Right ventricle myocardium superior (tissue), 1 donor: ENCODE measurements at places on chromosomes 5 and 9. TPM values are rescaled to one million over a fixed set of nuclear protein-coding genes. Genes with fewer than 3 reads are reported as not detected.
A peak's percentile ranks its signal among the peaks of the same experiment; 100 is the strongest.

- no peak for DNase-seq
Observed at GRCh38 chr9:127569886-127570401, 42.1 kb upstream of the STXBP1 start.

- DNase-seq, result no peak
Observed at GRCh38 chr5:10838038-10838437, 77.0 kb upstream of the DAP start.

GRCh38 chr9:136791516-136792276, 552 bp downstream of the TMEM141 start:
- peak; percentile 71 for DNase-seq

Gene CARD6
- 5.3 TPM for total RNA-seq

Gene CER1
- total RNA-seq, result not detected

Gene FREM1
- 2.0 TPM for total RNA-seq

Gene ZBTB34
- total RNA-seq, result 5.5 TPM

Gene PRR7
- total RNA-seq, result 0.59 TPM

Gene ORM2
- total RNA-seq, result not detected
